NCI-H510A treated with DMSO at 0.1 percent for 48 hours (cell line): ENCODE measurements at places on chromosomes 12 and 14.

DNA sequence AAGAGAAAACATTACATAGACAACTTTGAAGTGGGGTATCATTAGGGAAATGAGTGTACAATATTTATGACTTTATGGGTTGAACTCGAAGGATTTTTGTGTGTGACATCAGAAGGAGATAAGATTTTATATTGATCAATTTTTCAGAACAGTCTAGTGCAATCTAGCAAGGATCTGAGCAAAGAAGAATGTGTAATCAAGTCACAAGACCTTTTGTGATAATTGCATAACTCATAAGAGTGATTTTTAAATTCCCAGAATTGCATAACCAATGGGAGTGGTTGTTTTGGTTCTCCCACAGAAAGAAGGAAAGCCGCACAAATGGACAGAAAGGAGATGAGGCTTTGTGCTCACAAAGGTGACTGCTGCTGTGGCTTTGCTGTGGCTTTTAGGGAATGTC lies 441.8 kb upstream of the FLRT2 start:
- DNase-seq = no peak

DNA sequence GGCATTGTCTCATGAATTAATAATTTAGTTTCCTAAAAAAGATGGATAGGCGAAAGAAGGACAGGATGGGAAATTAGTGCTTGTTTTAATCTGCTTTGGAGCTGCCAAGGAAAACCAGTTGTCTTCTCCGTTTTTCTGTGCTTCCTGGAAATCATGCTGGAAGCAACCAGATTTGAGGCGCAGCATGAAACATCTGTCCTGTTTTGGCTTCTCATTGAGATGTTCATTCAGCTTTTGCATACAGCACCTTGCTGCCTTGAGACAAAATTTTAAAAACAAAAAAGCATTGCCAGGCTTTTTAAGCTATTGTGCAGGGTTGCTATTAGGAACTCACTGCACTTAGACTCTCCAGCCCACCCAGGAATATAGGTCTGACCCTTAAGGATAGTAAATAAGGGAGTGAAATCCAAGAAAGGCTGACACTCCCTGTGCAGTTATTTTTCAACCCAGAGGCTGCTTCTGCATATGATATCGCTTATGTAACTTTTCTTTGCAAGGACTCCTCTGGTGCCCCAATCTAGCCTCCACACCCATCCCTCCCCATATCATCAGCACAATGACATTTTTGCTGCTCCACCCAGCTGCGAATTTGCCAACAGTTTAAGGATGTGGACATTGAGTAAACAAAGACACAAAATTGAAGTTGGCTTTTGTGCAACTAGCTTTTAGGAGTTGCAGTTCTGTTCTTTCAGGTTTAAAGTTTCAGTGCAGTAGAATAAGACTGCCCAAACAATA lies 46.9 kb upstream of the MDM1 start:
- no peak for DNase-seq

GRCh38 chr12:119206348-119207062 lies 27.8 kb downstream of the HSPB8 start:
- DNase-seq = no peak

DNA sequence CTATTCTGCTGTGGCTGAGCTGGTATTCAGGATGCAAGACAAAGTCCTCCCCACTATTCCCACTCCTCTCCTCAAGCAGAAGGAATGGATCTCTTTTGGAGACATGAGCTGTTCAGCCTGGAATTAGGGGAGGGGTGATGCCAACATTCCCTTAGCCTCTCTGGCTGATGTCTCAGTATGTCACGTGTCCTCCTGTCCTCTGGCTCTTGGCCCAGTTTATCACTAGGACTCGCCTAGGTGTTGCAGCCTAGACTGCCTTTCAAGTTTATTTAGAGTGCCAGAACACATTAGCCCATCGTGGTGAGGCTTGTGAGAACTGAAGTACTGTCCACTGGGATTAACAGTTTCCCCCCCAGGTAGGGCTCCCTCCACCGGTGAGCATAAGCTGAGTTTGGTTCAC lies 239.9 kb upstream of the MIS18BP1 start:
- DNase-seq = no peak

- DNase-seq = no peak
Measured at GRCh38 chr12:2215709-2216560, 163.1 kb downstream of the CACNA1C start.

DNA sequence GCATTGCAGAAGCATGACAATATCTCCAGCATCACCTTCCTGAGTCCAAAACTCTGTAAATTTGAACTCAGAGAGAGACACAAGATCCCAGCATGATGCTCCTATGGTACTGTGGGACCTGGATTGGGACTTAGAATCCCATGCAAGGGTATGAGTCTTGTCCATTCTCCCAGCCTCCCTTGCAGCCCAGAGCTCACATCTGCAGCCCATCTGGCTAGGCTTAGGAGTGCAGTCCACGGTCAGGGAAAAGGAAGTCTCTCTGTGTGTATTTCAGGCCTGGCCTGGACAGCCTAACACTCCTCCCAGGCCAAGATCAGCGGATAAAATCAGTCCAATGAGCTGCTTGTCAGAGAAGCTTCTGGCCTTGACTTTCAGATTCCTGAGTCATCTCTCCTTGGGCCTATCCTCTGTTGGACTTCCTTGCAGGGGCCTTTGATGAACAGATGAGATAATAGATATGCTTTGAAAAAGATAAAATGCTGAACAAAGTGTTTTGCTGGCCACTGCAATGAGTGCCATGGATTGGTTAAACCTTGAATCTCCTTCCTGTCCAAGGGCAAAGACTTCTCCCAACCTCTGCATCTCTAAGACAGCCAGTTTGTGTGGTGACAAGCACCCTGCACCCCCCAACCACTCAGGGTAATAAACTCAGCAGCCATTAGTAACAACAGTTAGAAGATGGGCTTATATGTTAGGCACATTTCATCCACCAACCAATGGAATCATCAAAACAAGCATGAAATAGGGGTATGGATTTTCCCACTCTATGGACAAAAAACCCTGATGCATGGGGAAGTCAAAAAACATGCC lies 412.8 kb upstream of the TBX3 start:
- no peak for DNase-seq

- no peak for DNase-seq
Measured at GRCh38 chr14:36915081-36915480, 253.4 kb downstream of the PAX9 start.

DNA sequence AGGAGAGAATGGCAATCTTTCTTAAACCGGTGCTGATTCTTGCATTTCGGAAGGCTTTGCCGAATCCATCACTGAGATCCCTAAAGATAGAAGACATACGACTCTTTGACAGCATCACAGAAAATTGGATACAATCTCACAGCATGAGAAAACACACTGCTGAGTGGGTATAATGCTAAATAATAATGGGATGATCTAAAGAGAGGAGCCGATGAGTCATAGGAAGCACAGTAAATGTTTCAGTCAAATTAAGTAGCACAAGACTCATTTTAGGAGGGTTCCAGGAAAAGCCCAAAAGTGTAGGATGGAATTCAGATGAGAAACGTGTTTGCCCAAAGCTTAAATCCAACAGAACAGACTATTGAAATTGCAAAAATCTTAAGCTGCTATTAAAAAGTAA lies 81.7 kb downstream of the CPNE8 start:
- DNase-seq = no peak

DNA sequence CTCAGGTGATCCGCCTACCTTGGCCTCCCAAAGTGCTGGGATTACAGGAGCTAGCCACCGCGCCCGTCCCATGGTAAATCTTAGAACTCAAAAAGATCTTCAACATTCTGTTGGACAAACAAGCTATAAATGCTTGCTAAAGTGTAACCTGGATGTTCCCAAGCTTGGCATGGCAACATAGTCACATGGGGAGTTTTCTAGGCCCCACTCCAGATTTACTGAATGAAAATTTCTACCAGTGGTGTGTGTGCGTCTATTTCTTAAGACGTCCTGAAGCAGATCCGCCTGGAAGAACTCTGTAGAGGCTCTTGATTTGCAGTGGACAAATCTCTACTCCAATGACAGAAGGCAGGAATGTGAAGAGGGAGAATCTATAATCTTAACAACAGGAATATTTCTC lies 59.9 kb downstream of the ZFYVE21 start:
- DNase-seq = no peak

DNA sequence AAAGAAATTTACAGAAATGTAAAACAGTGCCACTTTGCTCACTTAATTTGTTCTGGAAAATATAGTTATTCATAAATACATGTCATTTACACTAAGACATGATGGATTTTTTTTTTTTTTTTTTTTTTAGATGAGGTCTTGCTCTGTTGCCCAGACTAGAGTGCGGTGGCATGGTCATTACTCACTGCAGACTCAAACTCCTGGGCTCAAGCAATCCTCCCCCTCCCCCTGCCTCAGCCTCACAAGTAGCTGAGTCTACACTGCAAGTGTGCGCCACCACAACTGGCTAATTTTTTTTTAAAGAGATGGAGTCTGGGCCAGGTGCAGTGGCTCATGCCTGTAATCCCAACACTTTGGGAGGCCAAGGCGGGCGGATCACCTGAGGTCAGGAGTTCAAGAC lies 101.2 kb downstream of the PPP2R5C start:
- no peak for DNase-seq

- peak; percentile 91 for DNase-seq
Measured at GRCh38 chr12:11730299-11731041, 81.0 kb downstream of the ETV6 start.

DNA sequence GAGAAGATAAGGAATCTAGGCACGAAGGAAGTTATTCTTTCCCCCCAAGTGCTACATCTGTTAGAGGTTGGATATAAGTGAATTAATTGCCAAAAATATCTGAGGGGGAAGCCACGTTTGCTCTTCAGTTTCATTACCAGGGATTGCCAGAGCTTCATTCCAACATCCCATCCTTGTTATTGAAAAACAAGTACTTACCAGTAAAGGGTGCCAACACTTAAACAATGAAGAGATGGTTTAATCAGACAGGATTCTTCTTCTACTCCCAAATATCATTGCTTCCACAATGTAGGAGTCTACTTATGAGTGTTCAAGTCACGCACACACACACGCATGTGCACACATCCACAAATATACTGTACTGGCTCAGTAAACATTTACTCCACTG lies 312.4 kb downstream of the RPAP3 start:
- DNase-seq = no peak

- DNase-seq = no peak
Measured at GRCh38 chr12:114823724-114824123, 139.7 kb upstream of the TBX3 start.

- no peak for DNase-seq
Measured at GRCh38 chr12:67271976-67272375, 2.8 kb downstream of the CAND1 start.

- no peak for DNase-seq
Measured at GRCh38 chr12:93191423-93191822, 186.3 kb upstream of the NUDT4 start.
